Brain microvascular endothelial cell (primary cell): ENCODE measurements at places on chromosomes 13 and 19.

DNA sequence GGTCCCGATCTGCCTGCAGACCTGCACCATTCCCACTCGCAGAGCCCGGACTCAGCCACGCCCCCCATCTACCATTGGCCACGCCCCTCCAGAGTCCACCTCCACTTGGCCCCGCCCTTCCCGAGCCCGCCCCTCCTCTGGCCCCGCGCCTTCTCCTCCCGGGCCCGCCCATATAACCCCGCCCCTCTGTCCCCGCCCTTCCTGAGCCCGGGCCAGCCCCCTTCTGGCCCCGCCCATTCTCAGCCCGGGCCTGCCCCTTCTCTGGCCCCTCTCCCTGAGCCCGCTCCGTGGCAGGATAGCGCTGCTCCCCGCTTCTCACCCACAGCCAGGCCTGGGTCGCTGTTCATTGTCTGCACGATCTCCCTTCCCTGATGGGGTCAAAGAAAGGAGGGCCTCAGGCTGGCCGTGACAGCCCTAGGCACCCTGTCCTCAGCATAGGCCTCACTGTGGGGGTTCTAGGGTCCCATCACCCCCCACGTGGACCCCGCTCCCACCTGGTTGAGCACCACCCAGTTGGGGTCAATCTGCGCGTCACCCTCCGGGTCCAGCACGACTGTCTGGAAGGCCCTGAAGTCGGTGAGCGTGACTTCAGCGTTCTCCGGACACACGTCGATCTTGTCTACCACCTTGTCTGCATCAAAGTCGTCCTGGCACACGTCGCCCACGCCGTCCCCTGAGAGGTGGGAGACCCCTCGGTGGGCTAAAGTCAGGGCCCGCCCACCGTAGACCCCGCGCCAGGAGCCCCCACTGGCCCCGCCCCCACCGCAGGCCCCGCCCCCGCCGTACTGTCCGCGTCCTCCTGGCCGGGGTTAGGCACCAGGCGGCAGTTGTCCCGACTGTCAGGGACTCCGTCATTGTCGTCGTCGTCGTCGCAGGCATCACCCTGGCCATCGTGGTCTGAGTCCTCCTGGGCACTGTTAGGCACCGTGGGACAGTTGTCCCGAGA, 5.7 kb downstream of the COMP start:
- DNase-seq: peak; percentile 33

DNA sequence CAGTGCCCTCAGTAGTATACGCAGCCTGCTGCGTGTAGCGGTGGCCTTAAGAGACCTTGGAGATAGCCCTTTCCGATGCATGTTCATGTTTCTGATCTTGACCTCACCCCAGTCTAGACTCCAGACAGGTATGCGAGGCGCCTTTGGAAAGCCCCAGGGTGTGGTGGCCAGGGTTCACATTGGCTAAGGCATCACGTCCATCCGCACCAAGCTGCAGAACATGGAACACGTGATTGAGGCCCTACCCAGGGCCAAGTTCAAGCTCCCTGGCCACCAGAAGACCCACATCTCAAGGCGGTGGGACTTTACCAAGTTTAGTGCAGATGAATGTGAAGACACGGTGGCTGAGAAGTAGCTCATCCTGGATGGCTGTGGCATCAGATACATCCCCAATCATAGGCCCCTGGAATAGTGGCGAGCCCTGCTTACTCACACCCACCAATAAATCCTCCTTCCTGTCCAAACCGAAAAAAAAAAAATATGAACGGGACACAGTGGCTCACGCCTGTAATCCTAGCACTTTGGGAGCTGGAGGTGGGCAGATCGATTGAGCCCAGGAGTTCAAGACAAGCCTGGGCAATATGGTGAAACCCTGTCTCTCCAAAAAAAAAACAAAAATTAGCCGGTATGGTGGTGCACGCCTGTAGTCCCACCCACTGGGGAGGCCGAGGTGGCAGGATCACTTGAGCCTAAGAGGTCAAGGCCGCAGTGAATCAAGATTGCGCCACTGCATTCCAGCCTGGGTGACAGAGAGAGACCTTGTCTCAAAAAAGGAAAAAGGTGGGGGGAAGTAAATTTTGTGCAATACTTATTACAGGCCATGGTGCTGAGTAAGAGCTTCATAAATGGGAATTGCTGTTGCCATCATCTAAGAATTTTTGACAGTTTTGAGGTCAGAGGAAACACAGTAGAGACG, 12.4 kb upstream of the CBLC start:
- DNase-seq: no peak

- no peak for DNase-seq
These were observed 324.6 kb downstream of the SHISA2 start for GRCh38 chr13:25727250-25727649.

DNA sequence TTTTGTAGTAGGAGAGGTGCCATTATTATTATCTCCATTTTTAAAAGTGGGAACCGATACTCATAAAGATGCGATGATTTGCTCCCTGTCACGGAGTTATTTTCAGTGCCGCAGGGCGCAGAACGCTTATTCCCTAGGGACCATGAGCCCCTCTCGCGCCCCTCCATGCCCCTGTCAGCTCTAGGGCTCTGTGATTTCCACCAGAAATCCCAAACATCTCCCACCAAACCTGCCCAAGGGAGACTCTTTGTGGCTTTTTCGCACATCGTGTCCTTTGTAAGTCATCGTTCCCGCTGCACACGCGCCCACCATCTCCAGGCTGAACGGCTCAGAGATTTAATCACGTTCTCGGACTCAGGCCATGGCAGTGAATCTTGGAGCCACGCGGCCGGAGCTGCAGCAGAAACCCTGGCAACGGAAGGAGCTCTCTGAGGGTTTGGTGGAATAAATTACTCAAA, 105.1 kb downstream of the DNAJC15 start:
- no peak for DNase-seq

GRCh38 chr13:53142306-53142705, 113.7 kb downstream of the OLFM4 start:
- DNase-seq: no peak

DNA sequence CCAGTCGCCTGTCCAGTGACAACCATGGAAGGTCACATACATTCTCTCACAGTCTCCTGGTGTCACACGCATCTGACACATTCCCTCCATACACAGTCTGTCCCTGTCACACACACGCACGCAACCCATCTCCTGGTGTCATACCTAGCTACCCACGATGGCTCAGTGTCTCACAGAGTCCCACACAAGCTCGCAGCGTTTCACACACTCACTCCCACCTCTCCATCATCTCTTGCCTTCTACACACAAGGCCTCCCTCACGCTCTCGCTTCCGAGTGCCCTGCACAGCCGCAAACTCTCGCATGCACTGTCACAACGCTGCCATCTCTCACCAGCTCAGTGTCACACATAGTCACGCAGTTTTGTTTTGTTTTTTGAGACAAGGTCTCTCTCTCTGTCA, 1.2 kb upstream of the GNG8 start:
- DNase-seq: no peak
